ENCODE measurements at places on chromosomes 2 and 18. TPM values are rescaled to one million over a fixed set of nuclear protein-coding genes. Genes with fewer than 3 reads are reported as not detected.

DNA sequence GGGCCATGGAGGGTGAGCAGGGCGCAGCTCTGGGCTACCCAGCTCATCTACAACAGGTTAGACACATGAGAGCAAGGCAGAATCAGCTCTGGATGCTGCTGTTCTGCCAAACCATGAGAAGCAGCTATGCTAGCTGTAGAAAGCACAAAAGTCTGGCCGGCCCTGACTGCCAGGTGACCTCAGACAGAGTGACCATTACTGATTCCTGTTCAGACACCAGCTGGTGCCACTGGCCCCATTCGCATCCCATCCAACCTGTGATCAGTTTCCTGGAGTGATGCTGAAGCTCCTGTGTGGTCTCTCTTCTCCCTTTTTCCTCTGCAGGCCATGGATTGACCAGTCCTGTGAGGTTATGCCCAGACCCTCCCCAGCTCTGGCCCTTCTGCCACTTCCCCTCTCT, 14.3 kb downstream of the RBMS1 start:
- no peak overlapping the region for H3K27ac ChIP-seq
- peaks cover 7% of the 10 kb centered on the region for H3K36me3 ChIP-seq
- H3K4me1 ChIP-seq = peaks cover 68% of the 10 kb centered on the region
- DNase-seq = no peak

DNA sequence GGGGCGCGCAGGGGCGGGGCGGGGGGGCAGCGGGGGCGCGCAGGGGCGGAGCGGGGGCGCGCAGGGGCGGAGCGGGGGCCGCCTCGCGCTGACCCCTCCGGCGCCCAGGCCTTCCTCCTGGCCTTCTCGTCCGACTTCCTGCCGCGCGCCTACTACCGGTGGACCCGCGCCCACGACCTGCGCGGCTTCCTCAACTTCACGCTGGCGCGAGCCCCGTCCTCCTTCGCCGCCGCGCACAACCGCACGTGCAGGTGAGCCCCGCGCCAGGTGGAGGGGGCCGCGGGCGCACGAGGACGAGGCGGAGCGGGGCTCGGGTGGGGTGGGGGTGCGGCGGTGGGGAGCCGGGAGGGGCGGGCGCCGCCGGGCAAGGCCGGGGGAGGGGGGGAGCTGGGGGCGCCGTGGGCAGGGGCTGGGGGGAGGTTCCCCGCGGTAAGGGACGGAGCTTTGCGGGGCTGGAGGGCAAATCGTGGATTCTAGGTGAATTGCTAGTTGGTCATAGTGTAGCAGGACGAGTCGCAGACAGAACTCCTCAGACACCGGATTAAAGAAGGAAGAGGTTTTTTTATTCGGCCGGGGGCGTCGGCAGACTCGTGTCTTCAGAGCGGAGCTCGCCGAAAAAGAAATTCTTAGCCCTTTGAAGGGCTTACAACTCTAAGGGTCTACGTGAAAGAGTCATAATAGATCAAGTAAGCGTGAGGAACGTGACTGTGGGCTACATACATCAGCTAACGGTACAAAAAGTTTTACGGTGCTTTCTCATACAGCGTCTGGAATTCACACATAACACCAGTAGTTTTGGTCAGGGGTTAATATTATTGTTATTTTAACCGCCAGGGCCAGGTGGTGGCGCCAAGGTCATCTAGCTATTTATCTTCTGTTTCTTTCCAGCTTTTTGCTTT, 29.9 kb downstream of the ANO7 start:
- H3K4me3 ChIP-seq = peak overlapping the region; percentile 85
- DNase-seq = no peak
- H3K36me3 ChIP-seq = no peaks in the 10 kb centered on the region
- peaks cover 25% of the 10 kb centered on the region for H3K4me1 ChIP-seq

DNA sequence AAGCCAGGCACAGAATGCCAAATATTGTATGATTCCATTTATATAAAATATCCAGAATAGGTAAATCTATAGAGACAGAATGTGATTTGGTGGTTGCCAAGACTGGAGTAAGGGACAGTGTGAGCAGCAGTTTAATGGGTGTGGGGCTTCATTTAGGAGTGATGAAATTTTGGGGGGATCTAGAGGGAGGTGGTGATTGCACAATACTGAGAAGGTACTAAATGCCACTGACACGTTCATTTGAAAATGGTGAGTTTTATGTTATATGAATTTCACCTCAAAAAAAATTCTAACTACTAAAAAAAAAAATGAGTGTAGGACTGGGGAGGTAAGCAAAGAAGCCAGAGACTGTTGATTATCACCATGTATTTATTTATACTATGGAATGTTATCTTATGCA, 974.5 kb upstream of the ZEB2 start:
- no peak overlapping the region for H3K27ac ChIP-seq
- no peak for DNase-seq
- peaks cover 2% of the 10 kb centered on the region for H3K36me3 ChIP-seq
- no peaks in the 10 kb centered on the region for H3K27me3 ChIP-seq
- no peaks in the 10 kb centered on the region for H3K4me1 ChIP-seq

The GAD1 gene
- not detected for total RNA-seq

DNA sequence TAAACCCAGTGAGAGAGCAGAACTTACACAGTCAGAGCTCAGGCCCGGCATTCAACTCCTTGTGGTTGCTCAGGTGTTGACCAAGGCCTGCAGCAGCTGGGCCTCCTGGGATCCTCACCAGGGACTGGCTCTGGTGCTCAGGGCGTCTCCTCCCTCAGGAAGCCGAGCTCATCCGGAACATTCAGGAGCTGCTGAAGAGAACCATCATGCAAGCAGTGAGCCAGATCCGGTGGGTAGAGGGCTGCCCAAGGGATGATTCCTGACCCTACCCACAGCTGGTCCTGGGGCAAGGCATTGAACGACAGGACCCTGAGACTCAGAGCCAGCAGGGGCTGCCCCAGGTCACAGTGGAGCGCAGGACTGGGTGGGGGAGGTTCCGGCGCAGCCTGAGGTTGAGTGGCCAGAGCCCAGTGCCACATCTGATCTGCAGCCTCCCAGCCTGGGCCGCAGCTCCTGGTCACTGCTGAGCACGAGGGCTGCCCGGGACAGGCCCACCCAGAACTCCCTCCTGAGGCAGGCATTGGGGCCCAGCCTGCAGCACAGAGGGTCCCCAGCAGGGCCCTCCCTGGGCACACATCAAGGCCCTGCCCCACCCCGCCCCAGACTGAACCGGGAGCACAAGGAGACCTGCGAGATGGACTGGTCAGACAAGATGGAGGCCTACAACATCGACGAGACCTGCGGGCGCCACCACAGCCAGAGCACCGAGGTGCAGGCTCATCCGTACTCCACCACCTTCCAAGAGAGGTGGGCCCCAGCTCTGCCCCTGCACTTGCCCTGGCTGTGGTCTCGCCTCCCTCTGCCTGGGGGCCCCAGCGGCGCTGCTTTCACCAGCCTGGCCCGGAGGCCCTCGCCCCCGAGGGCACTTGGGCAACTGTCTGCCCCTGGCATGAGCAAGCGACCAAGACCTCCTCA, 2.4 kb downstream of the TEKT4 start:
- no peak overlapping the region for H3K27ac ChIP-seq
- no peak overlapping the region for H3K4me3 ChIP-seq
- no peaks in the 10 kb centered on the region for H3K36me3 ChIP-seq
- H3K4me1 ChIP-seq = no peaks in the 10 kb centered on the region
- H3K27me3 ChIP-seq = no peaks in the 10 kb centered on the region
- no peak for DNase-seq

- no peak overlapping the region for H3K4me3 ChIP-seq
- H3K36me3 ChIP-seq = peaks cover 3% of the 10 kb centered on the region
- peak overlapping the region; percentile 71 for H3K27ac ChIP-seq
Measured at GRCh38 chr2:196331143-196331542, 159.8 kb upstream of the STK17B start.

- no peak overlapping the region for H3K4me3 ChIP-seq
- H3K27me3 ChIP-seq = peaks cover 20% of the 10 kb centered on the region
- H3K27ac ChIP-seq = no peak overlapping the region
- DNase-seq = no peak
Measured at GRCh38 chr2:238315031-238315595, 5.2 kb upstream of the TRAF3IP1 start.
